NCI-H748 treated with DMSO at 0.1 percent for 48 hours (cell line): ENCODE measurements at places on chromosomes 5 and 9.

DNA sequence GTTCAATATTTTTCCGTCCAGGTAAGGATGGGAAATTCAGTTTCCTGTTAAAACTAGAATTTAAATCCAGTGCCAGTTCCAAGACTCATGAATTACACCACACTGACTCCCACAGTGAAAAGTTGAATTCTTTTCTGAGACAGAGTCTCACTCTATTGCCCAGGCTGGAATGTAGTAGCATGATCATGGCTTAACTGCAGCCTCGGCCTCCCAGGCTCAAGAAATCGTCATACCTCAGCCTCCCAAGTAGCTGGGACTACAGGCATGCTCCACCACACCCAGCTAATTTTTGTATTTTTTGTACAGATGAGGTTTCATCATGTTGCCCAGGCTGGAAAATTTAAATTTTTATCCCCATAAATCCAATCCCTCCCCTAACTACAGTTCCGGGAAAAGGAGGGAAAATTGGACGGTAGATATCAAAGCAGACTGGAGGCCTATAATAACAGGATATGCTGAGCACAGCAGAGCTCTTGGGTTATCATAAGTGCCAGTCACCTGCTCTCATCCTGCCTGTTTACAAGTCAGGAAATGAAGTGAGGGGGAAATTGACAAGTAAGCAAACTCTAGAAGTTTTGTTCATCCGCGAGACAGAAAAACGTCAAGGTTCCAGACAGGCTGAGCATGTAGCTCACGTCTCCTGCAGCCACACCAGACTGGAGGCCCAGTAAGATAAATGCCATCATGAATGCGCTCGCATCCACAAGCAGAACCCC is 105.7 kb downstream of the UGCG start:
- no peak for DNase-seq

GRCh38 chr5:135376961-135377624 is 21.9 kb downstream of the MACROH2A1 start:
- DNase-seq = no peak

GRCh38 chr5:80988419-80988935 is 28.3 kb downstream of the RASGRF2 start:
- no peak for DNase-seq

DNA sequence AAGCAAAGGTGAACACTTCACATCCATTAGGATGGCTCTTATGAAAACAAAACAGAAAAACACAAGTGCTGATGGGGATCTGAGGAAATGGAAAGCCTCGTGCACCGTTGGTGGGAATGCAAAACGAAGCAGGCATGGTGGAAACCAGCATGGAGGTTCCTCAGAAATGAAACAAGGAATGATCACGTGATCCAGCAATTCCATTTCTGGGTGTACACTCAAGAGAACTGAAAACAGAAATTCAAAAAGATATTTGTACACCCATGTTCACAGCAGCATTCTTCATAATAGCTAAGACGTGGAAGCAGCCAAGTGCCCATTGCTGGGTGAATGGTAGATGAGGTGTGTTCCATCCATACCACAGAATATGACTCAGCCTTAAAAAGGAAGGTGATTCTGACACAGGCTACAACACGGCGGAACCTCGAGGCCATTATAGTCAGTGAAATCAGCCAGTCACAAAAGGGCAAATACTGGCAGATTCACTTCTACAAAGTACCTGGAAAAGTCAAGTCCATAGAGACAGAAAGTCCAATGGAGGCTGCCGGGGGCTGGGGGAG is 87.2 kb upstream of the RAPGEF1 start:
- no peak for DNase-seq

DNA sequence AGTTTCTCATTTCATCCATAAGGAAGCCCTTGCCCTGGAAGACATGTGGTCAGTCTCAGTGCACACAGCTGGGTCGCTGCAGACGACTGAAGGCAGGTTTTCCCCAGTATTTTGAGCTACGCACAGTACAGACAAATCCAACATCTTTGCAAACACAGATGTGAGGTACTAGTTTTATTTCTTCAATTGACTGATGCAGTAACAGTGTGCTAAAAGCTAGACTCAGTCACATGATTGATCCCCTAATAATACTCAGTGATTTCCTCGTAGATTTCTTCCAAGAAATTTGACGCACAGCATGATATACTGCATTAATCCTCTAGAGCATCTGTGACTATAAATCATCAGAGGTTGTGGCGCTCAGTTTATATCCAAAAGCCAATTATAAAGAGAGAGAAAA is 346.1 kb downstream of the DIRAS2 start:
- no peak for DNase-seq

GRCh38 chr9:134288746-134289145 is 37.5 kb upstream of the RXRA start:
- no peak for DNase-seq

- no peak for DNase-seq
These were observed 266.2 kb downstream of the TRIM32 start for GRCh38 chr9:116953271-116953670.

- no peak for DNase-seq
These were observed 27.0 kb downstream of the PRUNE2 start for GRCh38 chr9:76878933-76879332.

DNA sequence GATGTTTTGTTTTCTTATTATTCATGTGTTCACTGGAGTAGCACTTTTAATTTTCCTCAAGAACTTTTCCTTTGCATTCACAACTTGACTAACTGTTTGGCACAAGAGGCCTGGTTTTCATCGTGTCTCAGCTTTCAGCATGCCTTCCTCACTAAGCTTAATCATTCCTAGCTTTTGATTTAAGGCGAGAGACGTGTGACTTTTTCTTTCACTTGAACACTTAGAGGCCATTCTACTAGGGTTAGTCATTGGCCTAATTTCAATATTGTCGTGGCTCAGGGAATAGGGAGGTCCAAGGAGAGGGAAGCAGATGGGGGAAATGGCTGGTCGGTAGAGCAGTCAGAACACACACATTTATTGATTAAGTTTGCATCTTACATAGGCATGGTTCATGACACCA is 94.0 kb downstream of the ZNF462 start:
- no peak for DNase-seq

DNA sequence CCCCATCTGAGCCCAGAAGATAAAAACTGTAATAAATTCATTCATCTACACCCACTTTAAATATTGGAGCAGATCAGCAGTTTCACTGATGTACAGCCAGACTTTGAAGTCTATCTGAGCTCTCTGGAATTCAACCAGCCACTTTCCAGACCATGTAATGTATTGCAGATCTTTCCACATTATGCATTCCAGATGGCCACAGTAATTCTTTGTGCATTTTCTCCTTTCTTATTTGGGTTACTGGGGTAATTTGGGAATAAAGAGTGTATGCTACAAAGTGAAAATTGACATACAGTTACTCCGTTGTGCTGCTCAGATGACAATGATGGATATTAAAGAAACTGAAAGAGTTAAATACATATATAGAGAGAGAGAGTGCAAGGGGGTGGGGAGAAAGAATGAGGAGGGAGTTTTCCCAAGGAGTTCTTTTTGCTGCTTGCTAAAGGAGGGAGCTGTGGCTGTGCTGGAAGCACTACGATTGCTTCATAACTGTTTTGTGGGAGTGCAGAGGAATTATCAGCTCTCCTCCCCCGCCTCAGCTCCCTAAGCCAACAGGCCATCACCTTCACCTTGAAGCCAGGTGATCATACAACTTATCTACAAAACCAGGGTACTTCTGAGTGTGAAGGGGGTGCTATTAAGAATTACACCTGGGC is 152.8 kb downstream of the GAS1 start:
- DNase-seq = no peak

- no peak for DNase-seq
These were observed 104.4 kb downstream of the ARHGAP26 start for GRCh38 chr5:142874540-142874939.

- no peak for DNase-seq
These were observed 103.5 kb downstream of the RNF180 start for GRCh38 chr5:64269164-64269563.

DNA sequence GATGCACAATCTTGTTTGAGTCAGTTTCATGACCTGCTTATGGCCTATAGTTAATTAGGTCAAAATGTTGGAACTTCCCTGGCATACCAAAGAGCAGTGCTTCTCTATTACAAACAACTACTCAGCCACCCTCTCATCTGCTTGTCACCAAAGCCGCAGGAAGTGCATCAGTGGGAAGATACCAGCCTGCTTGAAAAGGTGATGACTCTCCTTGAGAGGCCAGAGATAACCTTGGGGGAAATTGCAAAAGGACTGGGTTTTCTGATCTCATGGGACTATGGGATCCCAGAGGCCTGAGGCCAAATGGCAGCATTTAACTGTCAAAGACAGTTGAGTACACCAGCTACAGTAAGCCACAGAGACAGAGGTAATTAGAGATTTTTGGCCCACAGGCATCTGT is 69.9 kb downstream of the C9orf57 start:
- DNase-seq = no peak

DNA sequence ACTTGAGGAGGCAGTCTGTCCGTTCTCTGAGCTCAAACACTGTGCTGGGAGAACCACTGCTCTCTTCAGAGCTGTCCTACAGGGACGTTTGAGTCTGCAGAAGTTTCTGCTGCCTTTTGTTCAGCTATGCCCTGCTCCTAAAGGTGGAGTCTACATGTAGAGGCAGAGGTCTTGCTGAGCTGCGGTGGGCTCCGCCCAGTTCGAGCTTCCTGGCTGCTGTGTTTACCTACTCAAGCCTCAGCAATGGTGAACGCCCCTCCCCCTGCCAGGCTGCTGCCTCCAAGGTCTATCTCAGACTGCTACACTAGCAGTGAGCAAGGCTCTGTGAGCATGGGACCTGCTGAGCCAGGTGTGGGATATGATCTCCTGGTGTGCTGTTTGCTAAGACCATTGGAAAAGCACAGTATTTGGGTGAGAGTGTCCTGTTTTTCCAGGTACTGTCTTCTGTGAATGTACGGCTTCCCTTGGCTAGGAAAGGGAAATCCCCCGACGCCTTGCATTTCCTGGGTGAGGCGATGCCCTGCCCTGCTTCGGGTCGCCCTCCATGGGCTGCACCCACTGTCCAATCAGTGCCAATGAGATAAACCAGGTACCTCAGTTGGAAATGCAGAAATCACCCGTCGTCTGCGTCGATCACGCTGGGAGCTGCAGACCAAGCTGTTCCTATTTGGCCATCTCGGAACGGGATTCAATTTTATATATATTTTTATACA is 58.5 kb downstream of the CNTRL start:
- no peak for DNase-seq

GRCh38 chr9:128550226-128550625 is 2.2 kb upstream of the SPTAN1 start:
- no peak for DNase-seq

GRCh38 chr9:83523684-83524083 is 14.5 kb downstream of the FRMD3 start:
- no peak for DNase-seq

DNA sequence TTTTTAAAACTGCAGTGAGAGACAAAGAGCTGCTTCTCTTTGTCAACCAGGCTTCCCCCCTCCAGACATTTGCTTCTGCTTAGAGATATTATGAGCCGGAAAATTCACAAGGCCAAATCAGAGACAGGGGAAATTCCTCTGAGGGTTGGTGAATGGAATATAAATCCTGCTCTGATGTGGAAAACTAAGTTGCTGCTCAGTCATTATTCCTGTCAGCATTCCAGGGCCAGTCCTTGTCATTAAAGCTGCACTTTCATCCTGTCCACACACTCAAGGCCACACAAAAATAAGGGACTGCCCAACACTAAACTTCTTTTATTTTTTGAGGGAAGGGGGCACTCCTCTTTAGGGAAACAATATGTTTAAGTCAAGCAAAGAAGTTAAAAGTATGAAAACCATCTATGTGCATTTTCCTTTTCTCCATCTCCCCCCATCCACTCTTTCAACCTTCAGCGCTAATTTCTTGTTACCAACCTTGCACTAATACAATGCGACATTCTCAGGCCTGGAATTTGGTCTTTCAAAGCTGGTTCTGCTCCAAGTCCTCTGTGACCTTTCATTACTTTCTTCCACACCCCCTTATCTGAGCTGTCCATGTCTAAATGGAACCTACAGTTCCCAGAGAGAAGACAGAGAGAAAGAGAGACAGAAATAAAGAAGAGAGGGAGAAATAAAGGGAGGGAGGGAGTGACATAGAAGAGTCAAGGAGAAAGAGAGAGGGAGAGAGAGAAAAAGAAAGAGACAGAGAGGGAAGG is 118.9 kb upstream of the S1PR3 start:
- no peak for DNase-seq

DNA sequence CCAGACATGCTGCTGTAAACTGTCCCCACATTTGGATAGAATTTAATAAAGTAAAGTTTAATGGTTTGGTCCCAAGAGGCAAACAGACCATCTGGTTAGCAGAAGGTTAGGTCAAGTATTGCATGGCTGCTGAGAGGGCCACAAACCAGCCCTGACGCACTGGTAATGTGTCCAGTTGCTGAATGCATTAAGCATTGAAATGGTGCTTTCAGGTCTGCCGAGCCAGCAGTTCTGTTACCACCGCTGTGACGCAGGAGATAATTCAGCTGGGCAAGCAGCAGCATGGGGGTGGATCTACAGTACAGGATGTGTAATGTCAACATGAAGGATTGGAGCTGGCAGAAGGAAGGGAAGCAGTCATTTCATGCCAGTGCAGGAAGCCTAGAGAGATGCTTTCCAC is 16.0 kb downstream of the ZNF462 start:
- peak; percentile 56 for DNase-seq

GRCh38 chr5:154483654-154484392 is 5.8 kb upstream of the HAND1 start:
- no peak for DNase-seq

- DNase-seq = no peak
These were observed 129.8 kb downstream of the MARCHF11 start for GRCh38 chr5:16049761-16050160.

DNA sequence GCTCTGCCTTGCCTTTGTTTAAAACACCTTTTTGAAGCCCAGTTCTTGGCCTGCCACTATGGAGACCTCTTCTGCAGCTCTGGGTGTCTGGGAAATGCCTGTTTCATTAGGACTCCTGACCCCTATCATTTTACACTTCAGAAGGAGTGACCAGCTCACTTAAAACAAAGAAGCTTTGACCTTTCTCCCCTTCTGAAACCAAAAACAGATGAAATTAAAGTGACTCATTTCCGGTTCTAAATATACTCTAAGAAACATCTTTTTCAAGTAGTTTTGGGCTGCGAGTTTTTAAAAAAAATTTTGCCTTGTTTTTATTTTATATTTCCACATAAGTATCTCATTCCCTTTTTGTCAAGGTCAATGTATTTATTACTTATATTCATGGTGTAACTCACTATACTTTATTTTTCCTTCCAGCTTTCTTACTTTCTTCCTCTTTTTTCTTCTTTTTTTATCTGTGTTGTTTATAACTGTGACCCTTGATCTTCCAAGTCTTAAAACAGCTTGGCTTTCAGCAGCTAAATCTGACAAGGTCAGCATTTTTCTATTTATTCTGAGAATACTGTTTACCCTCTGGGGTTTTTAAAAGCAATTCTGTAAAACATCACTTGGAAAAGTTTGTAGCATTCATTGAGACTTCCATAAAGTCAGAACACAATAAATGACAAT is 672.9 kb downstream of the NR2F1-AS1 start:
- no peak for DNase-seq

GRCh38 chr5:111016801-111017200 is 54.7 kb upstream of the TSLP start:
- no peak for DNase-seq

- no peak for DNase-seq
These were observed 576.9 kb upstream of the SGCD start for GRCh38 chr5:155750101-155750500.
